ENCODE measurements at places on chromosomes 3 and 15.
A peak's percentile ranks its signal among the peaks of the same experiment; 100 is the strongest.

DNA sequence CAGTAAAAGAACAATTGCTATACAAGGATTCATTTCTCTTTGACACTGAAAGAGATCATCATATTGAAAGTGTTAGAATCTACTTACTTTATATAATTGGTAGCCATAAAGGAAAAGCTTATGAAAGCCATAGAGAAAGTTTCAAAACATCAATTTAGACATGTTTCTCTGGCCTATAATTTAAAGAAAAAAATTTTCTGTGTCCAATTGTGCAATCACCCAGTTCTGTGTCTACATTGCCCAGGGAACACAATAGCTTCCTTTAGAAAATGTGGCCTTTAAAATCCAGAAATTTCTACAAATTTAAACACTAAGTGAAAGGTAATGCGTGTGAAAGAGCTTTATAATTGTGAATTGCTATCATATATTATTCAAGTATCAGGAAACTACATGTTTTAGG lies 259.2 kb downstream of the GBE1 start:
- DNase-seq: no peak

- no peak for DNase-seq
These were observed 162.8 kb upstream of the SLITRK3 start for GRCh38 chr3:165359005-165359404.

DNA sequence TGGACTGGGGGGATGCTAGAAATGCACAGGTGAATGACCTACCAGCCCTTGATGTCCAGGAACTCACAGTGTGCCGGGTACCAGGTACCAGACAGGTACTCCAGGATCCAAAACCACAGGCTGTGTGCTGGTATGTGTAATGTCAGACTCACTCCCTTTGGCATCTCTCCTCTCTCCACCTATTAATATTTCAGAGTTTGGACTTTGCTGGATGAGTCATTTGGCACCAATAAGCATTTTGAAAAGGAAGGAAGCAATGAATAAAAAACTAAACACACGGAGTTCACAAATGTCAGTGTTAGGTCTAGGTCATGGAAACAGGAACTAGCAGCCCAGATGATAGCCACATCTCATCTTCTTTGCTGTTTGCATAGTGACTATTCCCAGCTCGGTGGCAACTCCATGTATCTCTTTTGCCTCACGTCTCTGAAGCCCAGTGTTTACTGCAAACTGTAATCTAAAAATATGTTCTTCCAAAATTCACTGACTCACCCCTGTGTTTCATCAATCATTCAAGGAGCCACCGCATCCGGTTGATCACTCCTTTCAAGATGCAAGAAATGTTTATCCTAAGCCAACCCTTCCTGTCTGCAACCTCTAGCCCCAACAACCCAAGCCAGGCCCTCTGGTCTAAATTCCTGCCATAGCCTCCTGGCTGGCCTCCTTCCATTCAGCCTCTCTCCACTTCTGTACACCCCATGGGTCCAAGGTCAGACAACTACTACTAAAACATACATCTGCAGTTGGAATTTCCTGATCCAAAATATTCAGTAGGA lies 8.4 kb downstream of the ITGB5 start:
- peak; percentile 56 for DNase-seq

GRCh38 chr3:116776880-116777785 lies 67.6 kb downstream of the TUSC7 start:
- DNase-seq: no peak

GRCh38 chr3:55615694-55616295 lies 128.7 kb upstream of the WNT5A start:
- DNase-seq: no peak

DNA sequence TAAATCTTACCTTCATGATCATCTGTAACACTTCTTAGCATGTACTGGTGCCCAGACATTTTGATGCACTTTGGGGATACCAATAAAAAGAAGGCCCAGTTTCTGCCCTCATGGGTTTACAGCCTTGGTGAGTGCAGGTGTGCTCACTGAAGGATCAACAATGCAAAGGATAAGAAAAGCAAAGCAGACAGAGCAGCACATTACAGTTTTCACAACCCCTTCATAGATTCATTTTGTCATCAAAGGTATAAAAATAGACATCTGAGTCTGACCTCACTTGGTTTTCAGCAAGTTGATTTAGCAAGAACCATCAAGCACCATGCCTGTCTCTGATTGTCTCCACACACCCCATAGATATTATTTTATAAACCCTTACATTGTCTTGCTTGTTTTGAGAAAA lies 77.6 kb downstream of the BFSP2 start:
- DNase-seq: no peak

GRCh38 chr15:40957581-40958051 lies 4.3 kb downstream of the CHAC1 start:
- no peak for DNase-seq

DNA sequence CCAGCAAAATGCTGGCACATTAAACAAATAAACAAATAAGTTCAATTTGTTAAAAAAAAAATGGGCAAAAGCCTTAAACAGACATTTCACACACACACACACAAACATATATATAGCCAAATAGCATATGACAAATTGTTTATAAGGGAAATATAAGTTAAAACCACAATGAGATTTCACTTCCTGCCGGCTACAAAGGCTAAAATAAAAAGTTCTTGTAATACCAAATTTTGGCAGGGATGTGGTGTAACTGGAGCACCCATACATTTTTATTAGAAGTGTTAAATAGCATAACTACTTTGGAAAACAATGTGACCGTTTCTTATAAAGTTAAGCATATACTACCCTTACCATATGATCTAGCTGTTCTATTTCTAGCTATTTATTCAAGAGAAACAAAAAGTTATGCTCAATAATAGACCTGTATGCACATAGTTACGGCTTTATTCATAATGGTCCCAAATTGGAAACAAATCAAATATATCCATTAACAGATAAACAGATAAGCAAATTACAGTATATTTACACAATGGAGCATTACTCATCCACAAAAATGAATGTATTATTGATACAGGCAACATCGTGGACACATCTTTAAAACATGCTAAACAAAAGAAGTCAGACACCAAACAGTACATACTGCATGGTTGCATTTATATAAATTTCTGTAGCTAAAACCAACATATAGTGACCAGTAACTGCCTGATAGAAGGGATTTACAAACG lies 93.9 kb downstream of the EOMES start:
- no peak for DNase-seq

GRCh38 chr3:49868862-49869466 lies 742 bp downstream of the CAMKV start:
- no peak for DNase-seq

DNA sequence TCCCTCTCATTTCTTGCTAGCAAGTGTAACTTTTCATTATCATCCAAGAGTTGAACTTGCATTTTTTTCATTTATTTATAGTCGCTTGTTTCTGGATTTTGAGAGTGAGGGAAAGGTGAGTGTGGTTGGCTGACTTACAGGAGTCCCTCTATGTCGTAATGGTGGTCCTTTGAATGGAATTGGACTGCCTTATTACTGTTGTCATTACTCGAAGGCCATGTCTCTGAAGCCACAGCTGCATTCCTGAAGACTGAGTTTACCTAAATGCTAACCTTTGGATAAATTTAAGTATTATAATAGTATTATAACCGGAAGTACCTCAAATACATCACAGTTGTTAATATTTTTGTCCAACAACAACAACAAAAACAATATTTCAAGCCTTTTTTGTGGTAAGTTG lies 488.9 kb downstream of the GABRG3 start:
- no peak for DNase-seq

- DNase-seq: no peak
These were observed 99.0 kb downstream of the ANO10 start for GRCh38 chr3:43522727-43523362.

DNA sequence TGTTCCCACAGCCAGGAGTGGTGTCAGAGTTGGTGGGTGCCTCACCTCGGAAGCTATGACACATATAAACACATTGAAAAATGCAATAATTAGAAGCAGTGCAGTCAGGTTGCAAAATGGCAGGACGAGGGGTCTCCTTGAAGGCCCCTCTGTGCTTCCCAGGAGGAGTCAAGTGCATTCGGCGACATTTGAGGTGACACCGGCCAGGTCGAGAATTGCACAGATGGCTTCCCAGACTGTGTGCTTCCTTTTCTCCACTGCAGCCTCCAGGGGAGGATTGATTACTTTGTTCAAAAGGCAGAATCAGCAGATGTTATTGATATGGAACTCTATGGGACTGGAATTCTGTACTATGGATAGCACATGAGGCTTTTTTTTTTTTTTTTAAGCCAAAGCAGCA lies 163.2 kb downstream of the MINAR1 start:
- no peak for DNase-seq

- DNase-seq: no peak
These were observed 606.6 kb downstream of the RBMS3 start for GRCh38 chr3:29887451-29887850.

GRCh38 chr15:98077186-98077585 lies 116.7 kb downstream of the ARRDC4 start:
- DNase-seq: no peak

DNA sequence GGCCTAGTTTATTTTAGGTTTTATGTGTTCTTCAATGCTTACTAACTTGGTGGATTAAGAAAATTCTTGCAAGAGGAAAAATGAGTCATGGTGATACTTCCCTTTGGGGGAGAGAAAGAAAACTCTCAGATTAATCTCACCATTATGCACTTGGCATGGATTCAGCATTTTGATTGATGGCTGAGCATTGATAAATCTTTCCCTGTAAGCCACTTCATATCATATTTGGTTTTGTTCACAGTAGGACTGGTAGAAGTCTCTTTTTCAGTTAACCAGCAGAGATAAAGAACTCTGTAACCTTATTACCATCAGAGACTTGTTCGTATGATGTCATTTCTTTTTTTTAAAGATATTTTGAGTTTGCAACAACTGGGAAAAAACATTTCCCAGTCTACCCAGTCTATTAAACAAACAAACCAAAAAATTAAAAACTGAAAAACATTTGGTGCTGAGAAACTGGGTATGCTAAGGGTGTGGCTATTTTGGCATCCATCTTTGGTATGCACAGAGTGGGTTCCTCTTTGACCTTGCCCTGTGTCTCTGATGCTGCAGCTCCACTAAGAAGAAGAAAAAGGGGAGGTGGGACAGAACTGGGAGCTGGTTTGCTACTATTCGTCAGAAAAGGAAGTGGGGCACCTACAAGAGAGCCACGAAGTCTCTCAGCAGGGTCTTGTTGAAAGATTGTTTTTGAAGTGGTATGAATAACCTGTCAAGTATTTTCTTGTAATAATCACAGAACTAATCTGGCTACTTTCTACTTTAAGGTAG lies 17.2 kb downstream of the TMOD3 start:
- no peak for DNase-seq

GRCh38 chr3:175914785-175915184 lies 1055.7 kb downstream of the NAALADL2 start:
- DNase-seq: no peak

DNA sequence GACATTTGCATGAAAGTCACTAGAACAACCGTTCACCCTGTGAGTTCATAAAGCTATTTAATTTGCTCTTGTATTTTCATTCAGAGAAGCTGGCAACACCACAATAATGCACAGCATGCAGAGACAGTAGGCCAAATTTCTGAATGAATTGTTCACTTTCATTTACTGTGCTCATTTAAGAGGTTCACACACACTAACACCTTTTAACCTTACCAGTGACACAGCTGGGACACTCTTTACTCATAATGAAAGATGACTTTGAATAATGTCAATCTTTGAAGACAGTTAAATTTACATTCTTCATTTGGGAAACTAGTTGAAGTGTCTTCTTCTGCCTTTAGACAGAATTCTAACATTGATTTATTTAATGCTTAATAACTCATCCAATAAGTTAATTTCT lies 95.7 kb downstream of the ROBO1 start:
- DNase-seq: no peak

All from 8988T (cell line).